ENCODE measurements at places on chromosomes 12 and 14.

- DNase-seq = no peak
These were observed 9.7 kb downstream of the TUBA1C start for GRCh38 chr12:49274396-49275069.

GRCh38 chr12:50248883-50249282, 34.4 kb downstream of the LIMA1 start:
- DNase-seq = no peak

DNA sequence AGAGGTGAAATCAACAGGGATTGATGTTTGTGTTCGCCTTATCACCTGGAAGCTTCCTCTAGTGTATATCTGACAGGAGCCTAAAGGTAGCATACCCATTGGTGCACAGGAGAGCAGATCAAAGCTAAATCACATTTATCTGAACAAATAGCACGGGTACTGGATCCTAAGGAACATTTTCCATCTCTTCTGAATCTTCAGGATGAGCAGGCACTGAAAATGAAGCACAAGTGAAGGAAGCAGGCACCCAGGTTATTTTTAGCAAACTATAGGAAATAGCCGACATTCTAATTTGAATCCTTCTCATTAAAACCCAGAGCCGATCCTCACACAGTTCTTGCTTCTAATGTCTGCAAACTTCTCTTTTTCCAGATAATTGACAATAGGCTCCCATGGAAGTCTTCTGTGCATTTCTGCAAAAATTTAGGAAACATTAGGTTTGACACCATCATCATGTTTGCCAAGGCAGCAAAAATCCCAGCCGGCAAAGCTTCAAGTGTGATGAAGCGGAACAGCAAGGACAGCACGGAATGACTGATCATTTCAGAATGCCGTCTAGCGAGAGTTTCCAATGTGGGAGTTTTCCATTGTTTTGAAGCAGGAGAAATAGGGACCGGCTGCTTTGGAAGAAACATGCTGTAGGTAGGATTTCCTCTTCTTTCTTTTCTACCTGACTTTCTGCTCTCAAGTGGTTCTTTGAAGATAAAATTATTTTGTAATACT, 24.3 kb upstream of the RGS6 start:
- no peak for DNase-seq

DNA sequence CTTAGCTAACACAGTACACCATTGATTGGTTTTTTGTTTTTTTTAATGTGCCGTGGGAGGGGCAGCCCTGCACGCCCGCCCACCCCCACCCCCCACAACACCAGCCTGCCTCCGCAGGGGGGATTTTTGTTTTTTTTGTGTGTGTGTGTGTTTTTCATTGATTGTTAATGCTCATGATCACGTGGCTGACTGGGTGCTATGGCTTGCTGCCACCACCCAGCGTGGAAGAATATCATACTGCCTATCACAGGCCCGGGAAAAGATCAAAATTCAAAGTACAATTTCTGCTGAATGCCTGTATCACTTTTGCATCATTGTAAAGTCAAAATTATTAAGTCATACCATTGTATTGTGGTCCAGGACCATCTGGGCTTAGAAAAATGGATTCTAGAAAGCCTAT, 8.3 kb downstream of the RESF1 start:
- no peak for DNase-seq

GRCh38 chr12:26976687-26977086, 37.5 kb downstream of the TM7SF3 start:
- DNase-seq = no peak

GRCh38 chr12:130090542-130090941, 71.7 kb upstream of the FZD10 start:
- no peak for DNase-seq

GRCh38 chr14:68403191-68404145, 389.4 kb downstream of the ZFP36L1 start:
- DNase-seq = no peak

DNA sequence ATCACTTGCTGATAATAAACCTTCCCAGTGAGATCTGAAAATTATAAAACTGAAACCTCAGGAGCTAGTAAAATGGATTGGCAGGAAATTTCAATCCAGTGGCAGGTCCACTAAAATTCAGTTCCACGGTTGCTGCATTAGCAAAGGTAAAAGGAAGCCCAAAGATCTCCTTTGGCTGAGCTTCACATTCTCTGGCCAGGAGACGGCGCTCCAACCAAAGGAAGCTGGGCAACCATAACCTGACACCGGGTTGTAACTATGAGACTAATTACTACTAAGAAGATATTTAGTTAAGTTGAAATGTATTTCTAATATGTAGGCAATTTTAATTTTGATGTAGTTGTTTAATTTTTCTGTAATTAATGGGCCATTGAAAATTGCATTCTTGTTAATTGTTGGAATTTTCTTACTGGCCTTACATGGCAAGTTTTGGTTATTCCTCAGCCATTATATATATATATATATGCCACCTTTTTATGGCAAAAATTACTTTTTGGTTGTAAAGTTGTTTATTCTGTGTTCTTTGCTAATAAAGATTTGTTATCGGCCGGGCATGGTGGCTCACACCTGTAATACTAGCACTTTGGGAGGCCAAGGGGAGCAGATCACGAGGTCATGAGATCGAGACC, 17.0 kb downstream of the OR8S1 start:
- no peak for DNase-seq

DNA sequence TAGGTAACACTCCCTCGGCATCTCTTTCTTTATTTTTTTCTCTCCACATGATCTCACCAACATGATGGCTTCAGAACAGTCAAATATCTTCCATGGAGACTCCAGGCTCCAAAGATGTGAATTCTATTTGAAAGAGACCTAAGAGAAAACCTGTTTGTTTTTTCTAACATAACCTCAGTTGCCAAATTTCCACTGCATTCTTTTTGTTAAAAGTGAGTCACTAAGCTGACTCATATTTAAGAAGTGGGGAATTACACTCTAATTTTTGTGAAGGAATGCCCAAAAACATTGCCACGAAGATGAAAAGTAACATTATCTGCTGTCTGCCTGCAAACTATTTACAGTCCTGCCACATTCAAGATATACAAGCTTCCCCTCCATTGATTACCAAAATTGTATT, 1337.6 kb downstream of the LRFN5 start:
- no peak for DNase-seq

DNA sequence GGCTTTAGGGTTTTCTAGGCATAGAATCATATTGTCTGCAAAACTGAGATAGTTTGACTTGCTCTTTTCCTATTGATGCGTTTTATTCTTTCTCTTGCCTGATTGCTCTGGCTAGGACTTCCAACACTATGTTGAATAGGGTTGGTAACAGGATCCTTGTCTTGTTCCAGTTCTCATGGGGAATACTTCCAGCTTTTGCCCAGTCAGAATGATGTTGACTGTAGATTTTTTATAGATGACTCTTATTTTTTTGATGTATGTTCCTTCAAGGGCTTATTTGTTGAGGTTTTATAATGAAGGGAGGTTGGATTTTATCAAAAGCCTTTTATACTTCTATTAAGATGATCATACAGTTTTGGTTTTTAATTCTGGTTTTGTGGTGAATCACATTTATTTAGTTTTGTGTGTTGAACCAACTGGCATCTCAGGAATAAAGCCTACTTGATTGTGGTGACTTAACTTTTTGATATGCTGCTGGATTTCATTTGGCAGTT, 478.2 kb downstream of the TMEM117 start:
- no peak for DNase-seq

- no peak for DNase-seq
These were observed 158.5 kb downstream of the FOXA1 start for GRCh38 chr14:37436519-37436918.

DNA sequence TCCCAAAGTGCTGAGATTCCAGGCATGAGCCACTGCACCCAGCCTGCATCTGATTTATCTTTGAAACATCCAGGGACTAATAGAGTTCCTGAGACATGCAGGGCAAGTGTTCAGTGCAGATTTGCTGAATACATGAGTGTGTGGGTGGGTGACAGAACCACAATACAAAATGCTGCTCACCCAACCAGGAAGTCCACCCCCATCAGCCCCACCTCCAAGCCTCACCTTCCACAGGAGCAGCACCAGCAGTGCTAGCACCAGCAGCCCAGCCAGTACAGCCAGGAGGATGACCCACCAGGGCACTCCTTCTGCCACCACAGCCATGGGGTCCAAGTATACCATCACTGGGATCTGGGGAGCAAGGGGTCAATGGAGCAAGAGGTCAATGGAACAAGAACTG, 20.0 kb downstream of the ITGA7 start:
- no peak for DNase-seq

GRCh38 chr12:7016958-7017571, 1.2 kb downstream of the LPCAT3 start:
- DNase-seq = no peak

GRCh38 chr12:111437816-111438454, 32.2 kb downstream of the SH2B3 start:
- no peak for DNase-seq

DNA sequence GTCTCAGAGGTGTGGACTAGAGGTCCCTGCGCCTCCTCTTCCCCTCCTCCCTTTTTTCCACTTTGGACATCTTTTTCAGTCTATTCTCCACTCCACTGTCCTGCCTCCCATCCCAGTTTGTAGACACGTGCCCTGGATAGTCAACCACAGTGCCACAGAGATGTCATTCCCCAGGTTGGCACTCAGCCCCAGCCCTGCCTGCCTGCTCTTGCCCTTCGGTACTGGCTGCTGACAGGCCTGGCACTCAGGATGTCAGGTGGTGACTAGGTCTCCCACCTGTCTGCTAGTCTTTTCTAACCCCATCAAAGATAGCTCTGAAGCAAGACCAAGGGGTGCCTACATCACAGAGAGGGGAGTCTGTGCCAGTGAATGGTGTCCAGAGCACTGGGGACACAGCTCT, 15.8 kb downstream of the KRT71 start:
- DNase-seq = no peak

GRCh38 chr12:4322726-4323125, 1.7 kb downstream of the TIGAR start:
- no peak for DNase-seq

DNA sequence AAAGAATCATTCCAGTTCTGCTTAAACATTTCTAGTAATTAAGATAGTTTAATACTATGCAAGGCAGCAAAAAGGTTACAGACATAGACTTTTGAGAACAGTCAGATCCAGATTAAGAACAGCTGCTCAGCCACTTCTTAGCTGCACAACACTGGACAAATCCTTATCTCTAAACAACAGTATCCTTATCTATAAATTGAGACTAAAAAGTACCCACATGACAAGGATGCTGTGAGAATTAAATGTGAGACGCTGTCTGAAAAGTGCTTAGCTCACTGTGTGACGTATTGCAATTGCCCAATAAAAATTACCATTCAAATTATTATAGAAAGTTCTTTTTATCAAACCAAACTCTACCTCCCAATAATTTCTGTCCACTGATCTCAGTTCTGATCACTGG, 35.5 kb downstream of the BORCS5 start:
- no peak for DNase-seq

GRCh38 chr12:27508736-27509431, 15.1 kb upstream of the PPFIBP1 start:
- DNase-seq = no peak

GRCh38 chr12:64431791-64432190, 20.1 kb upstream of the TBK1 start:
- no peak for DNase-seq

DNA sequence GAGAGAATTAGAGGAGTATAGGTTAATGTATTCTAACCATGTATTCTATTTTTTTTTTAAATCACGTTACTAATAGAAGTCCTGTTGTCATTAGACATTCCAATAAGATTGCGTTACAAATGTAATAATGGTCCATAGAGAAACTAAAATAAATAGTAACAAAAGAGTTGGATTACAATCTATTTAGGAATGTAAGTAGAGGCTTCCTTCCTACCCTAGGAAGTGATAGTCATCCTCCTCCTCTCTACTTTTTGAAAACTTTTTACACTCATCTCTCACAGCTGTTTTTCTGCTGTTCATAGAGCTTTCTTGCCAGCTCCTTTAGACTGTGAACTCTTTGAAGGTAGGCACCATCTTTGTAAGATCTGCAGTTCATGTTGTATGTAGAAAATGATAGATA, 23.6 kb downstream of the TRHDE start:
- DNase-seq = no peak

- no peak for DNase-seq
These were observed 29.6 kb downstream of the BEGAIN start for GRCh38 chr14:100557658-100558057.

DNA sequence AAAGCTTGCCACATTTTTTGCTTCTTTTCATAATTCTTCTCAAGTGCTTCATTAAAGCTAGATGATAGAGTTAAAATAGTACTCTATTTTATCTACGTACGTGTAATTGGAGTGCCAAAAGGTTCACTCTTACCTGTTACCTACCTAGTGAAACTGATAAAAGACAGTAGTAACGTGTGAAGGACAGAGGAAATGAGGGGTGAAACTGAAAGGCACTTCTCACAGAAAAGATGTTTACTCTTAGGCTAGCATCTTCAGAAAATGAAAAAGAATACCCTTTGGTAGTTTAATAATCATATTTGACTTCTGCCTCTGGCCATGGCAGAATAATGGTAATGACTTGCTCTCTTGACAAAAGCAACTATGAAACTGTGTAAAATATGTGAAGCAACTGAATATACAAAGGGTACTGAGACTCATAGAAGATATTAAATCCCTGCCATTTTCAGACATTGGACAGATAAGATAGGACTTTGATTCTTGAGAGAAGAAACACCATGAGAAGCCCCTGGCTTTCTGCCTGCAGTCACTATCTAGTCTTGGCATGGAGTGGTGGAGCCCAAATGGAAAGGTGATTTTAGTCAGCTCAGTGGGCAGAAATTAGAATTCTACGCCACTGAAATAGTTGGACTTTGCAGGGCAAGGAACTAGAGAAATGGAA, 6.3 kb upstream of the EVL start:
- no peak for DNase-seq

- no peak for DNase-seq
These were observed 469.8 kb downstream of the FOXG1 start for GRCh38 chr14:29236401-29236800.

GRCh38 chr12:38585086-38585485, 268.5 kb downstream of the ALG10B start:
- DNase-seq = no peak

DNA sequence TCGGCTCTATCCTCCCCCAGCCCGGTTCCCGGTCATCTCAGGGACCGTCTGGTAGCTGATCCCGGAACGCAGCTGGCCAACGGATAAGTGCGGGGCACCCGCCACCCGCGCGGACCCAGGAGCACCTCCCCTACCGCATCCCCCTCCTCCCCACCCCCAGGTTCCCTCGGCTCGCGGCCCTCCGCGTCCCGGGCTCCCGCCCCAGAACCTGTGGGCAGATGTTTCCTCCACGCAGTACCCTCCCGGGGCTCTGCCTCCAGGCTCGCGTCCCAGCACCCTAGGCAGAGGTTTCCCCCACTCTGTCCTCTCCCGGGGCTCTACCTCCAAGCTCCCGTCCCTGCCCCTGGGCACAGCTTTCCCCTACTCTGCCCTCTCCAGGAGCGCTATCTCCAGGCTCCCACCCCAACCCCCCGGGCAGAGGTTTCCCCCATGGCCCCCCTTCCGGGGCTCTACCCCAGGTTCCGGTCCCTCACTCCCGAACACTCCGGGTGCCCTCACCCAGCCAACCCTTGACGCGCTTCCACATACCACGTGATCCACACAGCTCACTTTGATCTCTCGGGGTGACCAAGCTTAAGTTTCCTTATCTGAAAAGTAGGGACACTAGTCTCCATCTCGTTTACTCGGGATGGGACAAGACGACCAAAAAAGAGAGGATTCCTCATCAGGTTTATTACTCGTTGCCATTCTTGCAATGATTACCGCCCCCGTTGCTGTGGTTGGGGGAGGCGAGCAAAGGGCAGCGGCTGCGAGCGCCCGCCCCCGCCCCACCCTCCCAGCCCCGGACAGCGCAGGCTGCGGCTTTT, at the start of gene CCDC38:
Gene CCDC38 (minus strand): TSS at position 91 of the 806 bp plus-strand sequence. CDS start 6,105 bp downstream, outside the sequence.
- DNase-seq = peak; percentile 13
